ENCODE measurements at places on chromosomes 7 and 10.

DNA sequence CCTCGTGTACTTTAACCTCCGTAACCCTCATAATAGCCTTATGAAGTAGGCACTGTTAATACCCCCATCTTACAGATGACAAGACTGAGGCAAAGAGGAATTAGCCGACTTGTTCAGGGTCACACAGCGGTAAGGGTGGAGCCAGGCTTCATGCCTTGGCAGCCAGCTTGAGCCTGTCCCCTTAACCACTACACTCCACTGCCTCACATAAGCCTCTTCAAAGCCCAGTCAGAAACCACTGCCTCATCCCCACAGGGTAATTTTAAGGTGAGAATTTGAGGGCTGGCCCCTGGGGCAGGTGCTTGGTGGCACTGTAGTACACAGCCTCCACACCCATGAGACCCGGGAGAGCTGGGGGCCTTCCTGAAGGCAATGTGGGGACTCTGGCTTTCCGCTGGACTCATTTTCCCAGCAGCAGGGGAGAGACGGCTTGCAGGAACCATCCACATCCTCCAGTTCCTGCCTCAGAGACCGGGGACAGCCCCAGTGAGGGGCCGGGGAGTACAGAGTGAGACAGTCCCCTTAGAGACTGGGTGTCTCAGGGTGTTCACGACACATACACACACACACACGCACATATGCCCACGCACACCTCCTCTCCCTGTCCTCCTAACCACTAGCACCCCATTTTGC lies 7.6 kb upstream of the C10orf105 start:
- DNase-seq: peak; percentile 54

- DNase-seq: no peak
Measured at GRCh38 chr10:87511526-87511925, 6.8 kb downstream of the MINPP1 start.

GRCh38 chr10:106707657-106708056 lies 456.8 kb downstream of the SORCS1 start:
- DNase-seq: no peak

- DNase-seq: no peak
Measured at GRCh38 chr10:60508831-60509230, 119.2 kb upstream of the ANK3 start.

- no peak for DNase-seq
Measured at GRCh38 chr7:149561072-149561471, 63.5 kb upstream of the ZNF746 start.

DNA sequence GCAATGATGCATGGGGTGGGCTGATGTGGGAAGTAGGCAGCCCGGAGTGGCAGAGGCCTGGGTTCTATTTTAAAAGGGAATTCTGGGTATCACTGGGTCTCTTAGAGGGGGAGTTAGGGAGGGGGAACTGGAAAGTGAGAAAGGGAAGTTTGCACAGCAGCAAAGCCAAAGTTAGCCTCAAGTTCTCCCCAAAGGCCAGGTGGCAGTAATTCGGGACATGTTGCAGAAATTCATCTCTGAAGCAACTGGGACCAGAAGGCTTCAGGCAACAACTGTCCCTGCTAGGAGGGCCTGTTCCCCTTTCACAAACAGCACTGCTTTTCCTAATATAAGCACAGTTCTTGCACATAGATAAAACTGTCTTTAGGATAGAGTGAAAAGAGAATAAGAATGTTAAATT lies 67.4 kb downstream of the NOD1 start:
- DNase-seq: no peak

DNA sequence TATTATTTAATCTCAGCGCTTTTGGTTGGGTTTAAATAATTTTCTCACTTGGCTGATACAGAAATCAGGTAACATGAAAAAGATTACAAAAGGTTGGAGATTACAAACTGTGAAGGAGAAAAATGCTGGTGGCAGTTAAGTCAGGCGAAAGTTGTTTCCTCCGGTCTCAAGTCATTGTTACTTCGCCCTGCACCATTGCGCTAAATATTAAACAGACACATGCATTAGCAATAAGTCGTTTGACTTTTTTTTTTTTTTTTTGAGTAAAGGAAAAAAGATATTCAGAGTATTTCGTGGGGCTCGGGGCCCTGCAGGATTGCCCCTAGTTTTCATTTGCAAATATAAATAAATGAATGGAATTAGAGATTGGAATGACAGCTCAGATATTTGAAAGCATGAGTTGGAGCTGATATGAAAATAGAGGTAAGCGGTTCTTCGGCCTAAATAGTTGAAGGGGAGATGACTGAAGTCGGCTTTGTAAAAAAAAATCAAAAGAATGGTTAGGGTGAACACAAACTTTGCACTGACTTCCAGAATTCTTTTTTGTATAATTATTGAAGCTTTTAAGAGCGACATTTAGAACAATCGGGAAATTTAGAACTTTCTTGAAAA lies 914 bp downstream of the SDHAF3 start:
- DNase-seq: no peak

DNA sequence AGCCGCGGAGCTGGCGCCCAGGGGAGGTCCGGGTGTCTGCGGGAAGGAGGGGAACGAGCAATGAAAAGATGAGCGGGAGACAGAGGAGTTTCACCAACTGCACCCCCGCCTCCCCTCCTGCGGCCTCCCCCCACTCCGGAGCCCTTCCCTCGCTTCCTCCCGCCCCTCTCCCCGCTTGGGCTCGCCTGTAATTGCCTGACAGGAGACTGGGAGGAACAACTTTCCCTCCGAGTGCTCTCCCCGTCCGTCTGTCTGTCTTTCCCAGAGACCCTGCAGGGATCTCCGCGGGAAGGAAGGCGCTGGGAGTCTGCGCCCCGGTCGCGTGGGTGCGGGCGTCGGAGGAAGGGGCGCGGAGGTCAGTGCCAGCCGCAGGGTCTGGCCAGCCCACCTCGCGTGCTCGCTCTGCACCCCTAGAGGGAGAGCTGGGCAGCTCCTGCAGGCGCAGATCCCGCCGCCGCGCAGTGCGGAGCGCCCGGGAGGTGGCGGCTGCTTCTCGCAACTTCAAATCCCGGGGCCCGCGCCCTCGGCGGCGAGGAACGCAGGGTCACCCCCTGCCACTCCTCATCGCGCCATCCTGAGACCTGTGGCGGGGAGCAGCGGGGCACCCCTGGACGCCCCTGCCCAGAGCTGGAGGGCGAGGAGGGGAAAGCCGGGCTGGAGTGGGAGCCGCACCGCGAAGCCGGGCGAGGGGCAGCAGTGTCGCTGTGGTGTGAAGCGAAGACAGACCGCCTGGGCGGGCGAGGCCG lies 511 bp upstream of the NRP1 start:
- DNase-seq: peak; percentile 16

GRCh38 chr10:79354615-79355014 lies 7.3 kb downstream of the PPIF start:
- no peak for DNase-seq

GRCh38 chr7:112207765-112208164 lies 1.3 kb downstream of the ZNF277 start:
- no peak for DNase-seq

- no peak for DNase-seq
Measured at GRCh38 chr7:157428554-157428945, 91.7 kb downstream of the DNAJB6 start.

DNA sequence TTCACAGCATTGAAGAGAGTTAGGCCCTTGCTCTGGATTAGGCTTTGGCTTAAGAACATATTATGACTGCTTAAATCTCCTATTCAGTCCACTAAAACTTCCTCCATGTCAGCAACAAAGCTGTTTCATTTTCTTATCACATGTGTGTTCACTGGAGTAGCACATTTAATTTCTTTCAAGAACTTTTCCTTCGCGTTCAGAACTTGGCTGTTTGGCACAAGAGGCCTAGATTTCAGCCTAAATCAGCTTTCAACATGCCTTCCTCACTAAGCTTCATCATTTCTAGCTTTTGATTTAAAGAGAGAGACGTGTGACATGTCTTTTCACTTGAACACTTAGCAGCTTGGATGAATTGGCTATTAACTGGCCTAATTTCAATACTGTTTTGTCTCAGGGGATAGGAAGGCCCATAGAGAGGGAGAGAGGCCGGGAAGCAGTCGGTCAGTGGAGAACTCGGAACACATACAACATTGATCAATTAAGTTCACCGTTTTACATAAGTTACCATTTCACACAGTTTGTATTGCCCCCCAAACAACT lies 885.2 kb upstream of the AUTS2 start:
- DNase-seq: no peak

DNA sequence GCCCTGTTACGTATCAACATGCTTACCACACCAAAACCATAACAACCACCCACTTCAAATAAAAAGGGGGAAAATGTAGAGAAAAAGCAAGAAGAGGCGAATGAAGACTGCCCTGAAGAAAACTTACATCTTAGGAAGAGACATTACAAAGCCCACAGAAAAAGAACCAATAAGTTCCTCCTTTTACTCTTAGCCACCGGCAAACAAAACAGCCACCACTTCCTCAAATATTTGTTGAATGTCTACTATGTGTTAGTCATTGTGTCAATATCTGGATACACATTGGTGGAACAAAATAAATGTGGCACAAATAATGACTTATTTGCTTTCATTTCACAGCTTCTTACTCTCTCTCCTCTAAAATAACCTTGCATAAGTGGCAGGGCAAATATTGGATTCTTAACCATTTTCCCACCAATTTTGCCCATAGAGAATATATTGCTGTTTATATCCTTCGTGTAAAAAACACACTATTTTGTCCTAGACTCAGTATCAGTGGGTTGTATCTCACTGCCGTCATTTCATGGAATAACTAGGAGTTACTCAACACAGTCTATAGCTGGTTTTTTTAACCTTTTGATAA lies 106.8 kb downstream of the ANK3 start:
- no peak for DNase-seq

DNA sequence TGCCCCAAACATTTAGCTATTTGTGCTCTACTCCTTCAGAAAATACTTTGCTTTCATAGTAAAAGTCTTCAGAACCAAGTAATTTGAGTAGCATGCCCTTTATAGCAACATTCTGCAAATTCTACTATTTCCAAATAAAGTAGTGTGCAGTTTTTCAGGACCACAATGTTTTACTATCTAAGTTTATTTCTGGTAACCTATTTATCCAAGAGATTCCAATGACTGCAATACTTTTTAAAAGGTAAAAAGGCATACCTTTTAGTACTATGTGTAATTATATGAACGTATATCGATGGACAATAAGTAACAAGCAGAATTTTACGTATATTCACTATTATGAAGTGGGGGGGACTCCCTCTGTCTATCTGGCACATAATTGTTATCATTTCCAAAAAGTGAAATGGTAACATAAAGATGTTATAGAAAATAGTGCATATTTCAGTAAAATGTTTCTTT lies 6.9 kb upstream of the CAV2 start:
- DNase-seq: no peak

DNA sequence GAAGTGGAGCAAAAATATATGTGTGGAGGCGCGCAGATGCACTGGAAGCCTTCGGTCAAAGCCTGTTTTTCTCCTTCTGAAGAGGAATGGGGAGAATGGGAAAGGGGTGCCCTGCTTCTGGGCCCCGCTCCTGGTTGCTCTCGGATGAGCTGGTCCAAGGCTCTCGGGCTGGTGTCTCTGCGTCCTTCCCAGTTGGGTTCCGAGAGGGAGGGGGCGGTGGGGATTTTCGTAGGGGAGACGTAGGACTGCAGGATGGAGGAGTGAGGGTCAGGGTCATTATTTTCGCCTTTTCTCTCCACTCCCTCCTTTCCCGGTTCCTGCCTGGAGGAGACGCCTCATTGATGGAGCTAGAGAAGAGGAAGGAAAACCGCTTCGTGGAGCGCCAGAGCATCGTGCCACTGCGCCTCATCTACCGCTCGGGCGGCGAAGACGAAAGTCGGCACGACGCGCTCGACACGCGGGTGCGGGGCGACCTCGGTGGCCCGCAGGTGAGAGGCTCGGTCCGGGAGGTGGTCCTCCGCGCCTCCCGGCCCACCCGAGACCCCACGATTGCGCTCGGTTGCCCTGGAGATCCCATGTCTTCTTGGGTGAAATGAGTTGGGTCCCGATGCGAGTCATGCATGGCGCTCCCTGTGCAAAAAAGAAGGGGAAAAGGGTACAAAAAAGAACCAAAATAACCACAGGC lies 790 bp downstream of the ADAM22 start:
- DNase-seq: no peak

DNA sequence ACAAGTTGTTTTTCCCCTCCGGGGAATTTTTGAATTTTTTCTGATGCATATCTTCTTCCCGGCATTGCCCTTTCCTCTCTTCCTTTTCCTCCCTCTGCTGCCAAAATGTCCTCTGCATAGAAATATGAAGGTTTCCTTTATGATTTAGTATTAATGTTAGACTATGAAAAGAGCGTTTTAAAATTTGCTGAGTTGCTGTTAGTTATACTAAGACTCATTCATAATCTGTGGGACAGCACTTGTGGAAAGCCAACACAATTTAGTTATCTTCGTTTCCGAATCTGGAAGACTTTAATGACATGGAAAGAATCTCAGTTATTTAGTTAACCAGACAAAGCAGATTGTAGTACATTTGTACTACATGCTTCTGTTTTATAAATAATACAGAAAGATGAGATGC lies 25.0 kb downstream of the POU6F2 start:
- no peak for DNase-seq

- DNase-seq: no peak
Measured at GRCh38 chr7:117123311-117123926, 170.1 kb downstream of the ST7 start.

DNA sequence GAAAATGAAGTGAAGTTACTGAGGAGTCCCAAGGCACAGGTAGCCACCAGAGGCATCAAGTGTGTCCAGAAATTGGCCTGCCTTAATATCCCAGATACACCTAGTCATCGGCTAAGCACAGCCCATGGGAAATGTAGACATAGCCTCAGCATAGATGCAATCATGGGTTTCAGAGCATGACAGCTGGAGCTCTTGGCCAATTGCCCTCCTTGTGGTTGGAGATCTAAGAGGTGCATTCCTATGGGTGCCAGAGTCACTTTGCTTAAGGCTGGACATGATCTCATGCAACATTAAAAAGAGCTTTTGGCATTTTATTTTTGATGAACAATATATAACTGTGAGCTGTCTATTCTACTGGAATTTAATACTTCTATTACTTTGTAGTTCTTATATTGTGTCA lies 758.0 kb upstream of the LRRTM3 start:
- DNase-seq: no peak

- no peak for DNase-seq
Measured at GRCh38 chr10:84416245-84416555, 87.8 kb downstream of the CCSER2 start.

DNA sequence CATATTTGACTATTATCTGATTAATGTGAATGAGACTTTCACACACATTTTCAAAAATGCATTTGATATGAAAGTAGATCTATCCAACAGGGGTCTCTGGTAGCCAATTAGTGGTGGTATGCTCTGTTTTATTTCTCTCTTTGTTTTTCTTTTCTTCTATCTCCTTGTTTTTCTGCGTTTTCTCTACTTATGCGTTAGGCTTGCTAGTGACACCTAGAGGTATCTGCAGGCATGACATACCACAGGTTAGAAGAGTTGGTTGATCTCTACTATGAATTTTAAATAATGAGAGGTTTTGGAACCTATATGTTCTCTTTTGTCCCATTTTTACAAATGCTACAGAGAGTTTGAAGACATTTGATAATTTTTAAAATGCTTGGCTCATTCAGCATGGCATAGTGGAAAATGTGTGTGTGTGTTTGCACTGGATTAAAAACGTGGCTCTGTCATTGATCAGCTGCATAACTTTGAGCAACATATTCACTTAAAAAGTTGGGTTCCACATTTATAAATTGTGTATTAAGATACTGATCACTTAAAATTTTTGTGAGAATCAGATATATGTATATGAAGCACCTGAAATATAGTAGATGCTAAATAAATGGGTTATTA lies 28.1 kb upstream of the PLXDC2 start:
- DNase-seq: peak; percentile 52

Measured in Jurkat, Clone E6-1 (cell line).